ENCODE measurements at places on chromosomes 6 and 20. TPM values are rescaled to one million over a fixed set of nuclear protein-coding genes. Genes with fewer than 3 reads are reported as not detected.
A peak's percentile ranks its signal among the peaks of the same experiment; 100 is the strongest.

DNA sequence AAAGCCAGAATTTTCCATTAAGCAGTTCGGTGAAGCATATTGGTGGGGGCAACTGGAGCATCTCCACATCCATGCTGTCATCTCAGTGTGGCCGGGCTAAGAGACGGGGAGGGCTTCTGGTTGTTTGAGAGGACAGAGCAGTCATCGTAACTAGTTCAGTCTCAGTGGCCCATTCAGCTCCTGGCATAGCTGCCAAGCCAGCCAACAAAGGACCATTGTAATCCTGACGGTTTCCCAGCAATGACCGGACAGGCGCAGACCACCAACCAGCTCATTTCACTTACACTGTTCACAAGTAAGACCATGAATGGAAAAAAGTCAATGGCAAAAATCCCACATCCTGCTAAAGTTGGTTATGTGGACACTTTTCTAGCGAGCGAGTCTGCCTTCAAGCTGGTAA lies 14.9 kb upstream of the HDDC2 start:
- no peak overlapping the region for H3K27ac ChIP-seq
- no peaks in the 10 kb centered on the region for H3K36me3 ChIP-seq
- H3K27me3 ChIP-seq, result peaks cover 11% of the 10 kb centered on the region
- H3K4me1 ChIP-seq, result no peaks in the 10 kb centered on the region
- no peak overlapping the region for H3K4me3 ChIP-seq
- no peak for DNase-seq

DNA sequence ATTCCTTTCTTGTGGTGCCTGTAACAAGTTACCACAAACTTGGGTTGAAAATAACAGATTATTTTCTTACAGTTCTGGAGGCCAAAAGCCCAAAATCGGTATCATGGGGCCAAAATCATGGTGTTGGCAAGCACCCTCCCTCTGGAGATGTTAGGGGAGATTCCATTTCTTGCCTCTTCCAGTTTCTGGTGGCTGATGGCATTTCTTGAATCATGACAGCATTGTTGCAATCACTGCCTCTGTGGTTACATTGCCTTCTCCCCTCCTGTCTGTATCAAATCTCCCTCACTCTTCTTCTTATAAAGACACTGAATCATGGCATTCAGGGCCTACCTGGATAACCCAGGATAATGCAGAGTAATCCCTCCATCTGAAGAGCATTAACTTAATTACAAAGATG lies 17.9 kb upstream of the TENT5A start:
- no peak overlapping the region for H3K4me3 ChIP-seq
- H3K27ac ChIP-seq, result no peak overlapping the region
- H3K4me1 ChIP-seq, result peaks cover 11% of the 10 kb centered on the region
- no peaks in the 10 kb centered on the region for H3K36me3 ChIP-seq
- no peak for DNase-seq

- no peaks in the 10 kb centered on the region for H3K27me3 ChIP-seq
- DNase-seq, result peak; percentile 47
- no peak overlapping the region for H3K27ac ChIP-seq
- H3K36me3 ChIP-seq, result no peaks in the 10 kb centered on the region
Measured at GRCh38 chr6:74066168-74066871, 370.3 kb downstream of the CD109 start.

Gene SALL4
- not detected for total RNA-seq

Data from IMR-90 (cell line).